ENCODE measurements at places on chromosomes 16 and 17.

DNA sequence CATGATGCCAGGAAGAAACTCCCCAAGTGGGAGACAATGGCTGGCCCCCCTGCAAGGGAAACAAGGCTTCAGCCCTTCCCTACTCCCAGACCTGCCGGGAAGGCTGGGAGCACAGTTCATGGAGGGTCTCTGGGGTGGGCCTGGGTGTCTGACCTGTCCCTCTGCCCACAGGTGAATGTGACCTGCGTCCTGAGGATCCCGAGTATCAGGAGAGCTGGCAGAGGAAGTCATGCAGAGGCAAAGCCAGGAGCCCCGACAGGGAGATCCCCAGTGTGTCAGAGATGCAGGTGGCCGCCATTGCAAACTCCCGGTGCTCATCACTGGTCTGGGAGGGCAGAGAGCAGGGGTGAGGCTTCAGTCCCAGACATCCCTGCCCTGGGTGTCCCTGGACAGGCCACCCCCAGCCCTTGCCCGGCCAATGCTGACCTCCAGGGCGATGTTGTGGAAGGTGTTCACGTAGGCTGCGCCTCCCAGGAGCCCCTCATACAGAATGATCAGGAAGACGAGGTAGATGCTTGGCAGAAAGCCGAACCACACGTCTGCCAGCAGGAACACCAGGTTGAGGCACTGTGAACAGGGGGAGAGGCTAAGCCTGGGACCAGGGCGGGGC, 5.3 kb upstream of the NPIPB7 start:
- no peaks in the 10 kb centered on the region for H3K27me3 ChIP-seq
- no peak for DNase-seq
- H3K27ac ChIP-seq = no peak overlapping the region
- no peaks in the 10 kb centered on the region for H3K4me1 ChIP-seq

DNA sequence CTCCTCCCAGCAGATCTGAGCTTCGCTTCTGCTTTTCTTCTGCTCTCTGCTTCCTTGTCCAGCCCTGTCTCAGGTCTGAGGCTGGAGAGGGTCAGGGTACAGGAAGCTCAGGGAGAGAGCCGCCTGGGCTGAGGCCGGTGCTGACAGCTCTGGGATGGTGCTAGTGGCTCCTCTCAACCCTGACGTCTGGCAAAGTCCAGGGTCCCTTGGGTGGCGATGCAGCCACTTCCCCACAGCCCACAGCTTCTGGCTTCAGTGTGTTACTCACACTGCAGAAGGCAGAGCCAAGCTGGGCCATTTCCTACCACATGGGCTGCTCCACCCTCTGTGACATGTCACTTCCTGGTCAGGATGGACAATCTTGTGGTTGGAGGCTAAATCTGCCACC, at the start of gene CD300C:
Gene CD300C (minus strand): TSS at position 273 of the 388 bp plus-strand sequence. CDS start 333 bp downstream, outside the sequence.
- DNase-seq = no peak
- peaks cover 29% of the 10 kb centered on the region for H3K27me3 ChIP-seq
- no peaks in the 10 kb centered on the region for H3K36me3 ChIP-seq
- H3K4me3 ChIP-seq = no peak within 1 kb of the TSS
- H3K4me1 ChIP-seq = no peaks in the 10 kb centered on the region

DNA sequence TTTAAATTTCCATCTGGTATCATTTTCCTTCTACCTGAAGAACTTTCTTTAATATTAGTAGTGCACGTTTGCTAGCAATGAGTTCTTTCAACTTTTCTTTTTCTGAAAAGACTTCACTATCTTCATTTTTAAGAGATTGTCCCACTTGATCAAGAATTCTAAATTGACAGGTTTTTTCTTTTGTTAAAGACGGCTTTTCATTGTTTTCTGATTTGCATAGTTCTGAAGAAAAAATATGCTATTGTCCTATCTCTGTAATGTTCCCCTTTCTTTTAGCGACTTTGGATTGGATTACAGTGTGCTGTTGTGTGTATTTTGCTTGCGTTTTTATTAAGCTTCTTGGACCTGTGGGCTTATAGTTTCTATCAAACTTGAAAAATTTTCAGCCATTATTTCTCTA, 126.3 kb upstream of the NACA2 start:
- H3K27ac ChIP-seq = no peak overlapping the region
- no peak for DNase-seq
- no peak overlapping the region for H3K4me3 ChIP-seq
- peaks cover 6% of the 10 kb centered on the region for H3K36me3 ChIP-seq
- H3K4me1 ChIP-seq = no peaks in the 10 kb centered on the region
- H3K27me3 ChIP-seq = no peaks in the 10 kb centered on the region

DNA sequence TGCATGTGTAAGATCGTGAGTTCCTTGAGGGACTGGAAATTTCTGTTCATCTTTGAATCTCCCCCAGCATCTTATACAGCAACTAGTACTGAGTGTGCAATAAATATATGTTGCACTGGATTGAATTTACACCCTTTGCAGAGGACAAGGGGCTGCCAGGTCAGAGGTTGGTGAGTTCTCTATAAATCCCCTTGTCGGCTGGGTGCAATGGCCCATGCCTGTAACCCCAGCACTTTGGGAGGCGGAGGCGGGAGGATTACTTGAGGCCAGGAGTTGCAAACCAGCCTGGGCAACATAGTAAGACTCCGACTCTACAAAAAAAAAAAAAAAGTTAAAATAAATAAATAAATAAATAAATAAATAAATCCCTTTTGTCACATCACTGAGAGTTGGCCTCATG, 9.4 kb upstream of the SP6 start:
- no peaks in the 10 kb centered on the region for H3K36me3 ChIP-seq
- H3K27me3 ChIP-seq = peaks cover 2% of the 10 kb centered on the region
- H3K4me3 ChIP-seq = no peak overlapping the region
- no peak for DNase-seq
- peaks cover 16% of the 10 kb centered on the region for H3K4me1 ChIP-seq

DNA sequence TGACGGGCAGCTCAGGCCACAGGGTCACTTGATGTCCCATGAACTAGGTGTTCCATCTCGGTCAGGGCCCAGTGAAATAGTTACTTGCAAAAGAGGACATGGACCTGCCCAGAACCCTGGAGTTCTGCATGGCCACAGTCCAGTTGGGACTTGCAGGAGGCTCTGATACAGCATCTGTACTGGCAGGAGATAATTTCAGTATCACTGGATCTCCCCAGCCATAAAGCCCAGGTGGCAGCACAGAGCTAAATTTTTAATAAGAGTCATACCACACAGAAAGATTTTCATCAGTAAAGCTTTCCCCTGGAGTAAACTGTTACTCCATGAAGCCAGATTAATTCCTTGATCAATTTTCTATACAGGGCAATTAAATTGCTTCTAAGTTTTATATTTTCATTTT, 18.0 kb upstream of the SLC16A5 start:
- H3K4me3 ChIP-seq = no peak overlapping the region
- no peaks in the 10 kb centered on the region for H3K36me3 ChIP-seq

- no peaks in the 10 kb centered on the region for H3K36me3 ChIP-seq
- DNase-seq = no peak
- H3K4me1 ChIP-seq = no peaks in the 10 kb centered on the region
- no peak overlapping the region for H3K4me3 ChIP-seq
- no peaks in the 10 kb centered on the region for H3K27me3 ChIP-seq
- no peak overlapping the region for H3K27ac ChIP-seq
These were observed 591.4 kb downstream of the TMEM114 start for GRCh38 chr16:7998789-7999453.

- no peaks in the 10 kb centered on the region for H3K27me3 ChIP-seq
- H3K4me1 ChIP-seq = peaks cover 62% of the 10 kb centered on the region
- no peak for DNase-seq
These were observed 772 bp upstream of the KIF22 start for GRCh38 chr16:29789775-29790182.

GRCh38 chr16:46727184-46727583, 21.0 kb downstream of the MYLK3 start:
- no peaks in the 10 kb centered on the region for H3K4me1 ChIP-seq
- no peak for DNase-seq
- peaks cover under 1% of the 10 kb centered on the region for H3K27me3 ChIP-seq
- no peak overlapping the region for H3K4me3 ChIP-seq

- no peak overlapping the region for H3K27ac ChIP-seq
- no peak overlapping the region for H3K4me3 ChIP-seq
- H3K4me1 ChIP-seq = peaks cover 36% of the 10 kb centered on the region
- no peaks in the 10 kb centered on the region for H3K36me3 ChIP-seq
- 0 out of 3 replicates have a peak, but pooled peaks cover 3% of the 10 kb centered on the region for H3K27me3 ChIP-seq
These were observed 100.0 kb upstream of the MED13 start for GRCh38 chr17:62164747-62165722.
